NCI-H446 treated with DMSO at 0.1 percent for 48 hours (cell line): ENCODE measurements at places on chromosomes 3 and 15.

DNA sequence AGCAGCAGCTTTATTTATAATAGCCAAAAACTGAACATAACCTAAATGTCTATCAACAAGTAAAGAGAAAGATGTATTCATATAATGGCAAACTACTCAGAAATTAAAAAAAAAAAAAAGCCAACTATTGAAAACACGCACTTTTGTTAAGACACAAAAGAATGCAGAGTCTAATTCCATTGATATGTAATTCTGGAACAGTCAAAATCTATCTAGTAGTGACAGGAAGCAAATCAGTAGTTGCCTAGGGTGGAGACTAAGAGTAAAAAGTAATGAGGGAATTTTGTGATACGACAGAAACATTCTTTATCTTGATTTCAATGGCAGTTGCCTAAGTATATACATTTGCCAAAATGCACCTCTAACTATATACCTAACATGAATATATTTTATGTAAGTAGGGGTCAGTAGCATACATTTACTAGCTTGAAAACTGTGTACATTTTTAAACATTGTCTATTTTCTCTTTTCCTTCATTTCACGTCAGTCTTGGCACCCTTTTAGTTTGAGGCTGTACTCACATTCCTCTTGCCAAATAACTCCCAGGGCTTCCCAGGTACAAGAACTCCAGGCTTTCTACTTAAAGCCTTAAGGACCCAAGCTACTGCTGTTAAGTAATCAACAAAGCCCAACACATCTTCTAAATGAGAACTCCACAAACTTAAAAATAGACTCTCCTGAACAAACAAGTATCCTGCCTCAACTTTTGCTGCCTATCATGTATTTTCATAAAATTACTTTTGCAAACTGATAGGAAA is 54.7 kb downstream of the ADAM10 start:
- DNase-seq = no peak

DNA sequence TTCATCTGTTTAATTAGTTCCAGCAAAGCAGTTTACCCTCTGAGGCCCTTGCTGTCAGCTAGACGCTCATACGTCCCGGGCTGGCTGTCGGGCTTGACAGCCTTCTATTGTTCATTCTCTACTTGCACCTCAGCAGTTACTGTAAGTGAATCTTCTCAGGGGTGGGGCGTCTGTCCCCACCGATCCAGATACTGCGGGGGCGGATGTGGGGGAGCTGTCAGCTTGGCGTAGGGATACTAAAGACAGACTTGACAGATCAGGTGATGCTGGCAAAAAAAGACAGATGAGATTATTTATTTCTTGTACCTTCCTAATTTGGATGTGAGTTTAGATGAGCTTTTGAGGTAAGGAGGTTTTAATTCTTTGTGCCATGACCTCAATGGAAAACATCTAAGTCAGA is 315.3 kb downstream of the NR2F2 start:
- DNase-seq = no peak

- no peak for DNase-seq
Measured at GRCh38 chr3:43879166-43879565, 188.4 kb downstream of the ABHD5 start.

DNA sequence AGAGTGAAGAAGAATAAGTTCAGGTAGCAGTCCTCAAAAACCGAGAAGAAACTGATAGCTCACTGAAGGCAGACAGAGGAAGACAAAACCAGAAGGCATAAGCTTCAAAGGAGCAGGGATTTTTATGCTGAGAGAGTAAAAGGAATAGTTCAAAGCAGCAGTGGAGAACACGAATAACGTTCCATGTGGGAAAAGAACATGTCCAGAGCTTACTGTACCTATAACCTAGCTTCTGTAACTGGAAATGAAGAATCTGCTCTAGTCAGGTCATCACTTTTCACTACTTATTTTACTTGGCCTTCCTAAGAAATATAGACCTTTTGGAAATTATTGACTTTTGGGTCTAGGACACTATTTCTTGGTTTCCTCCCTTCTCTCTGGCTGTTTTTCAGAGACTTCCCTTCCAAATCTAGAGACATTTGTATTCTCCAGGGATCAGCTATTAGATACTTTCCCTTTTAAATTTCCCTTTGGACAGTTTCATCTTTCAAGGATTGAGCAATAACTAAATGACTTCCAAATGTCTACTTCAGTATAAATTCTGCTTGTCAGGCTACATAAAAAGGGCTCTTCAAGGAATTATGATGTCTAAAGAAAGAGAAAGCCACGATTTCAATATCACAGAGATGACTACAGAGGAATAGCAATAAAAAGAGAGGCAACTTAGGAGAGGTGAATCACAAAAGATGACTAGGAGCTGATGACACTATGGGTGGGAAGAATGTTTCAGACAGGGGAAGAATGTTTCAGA is 46.7 kb downstream of the UBE3A start:
- no peak for DNase-seq

- no peak for DNase-seq
Measured at GRCh38 chr3:111767756-111768445, 91.2 kb upstream of the PHLDB2 start.

DNA sequence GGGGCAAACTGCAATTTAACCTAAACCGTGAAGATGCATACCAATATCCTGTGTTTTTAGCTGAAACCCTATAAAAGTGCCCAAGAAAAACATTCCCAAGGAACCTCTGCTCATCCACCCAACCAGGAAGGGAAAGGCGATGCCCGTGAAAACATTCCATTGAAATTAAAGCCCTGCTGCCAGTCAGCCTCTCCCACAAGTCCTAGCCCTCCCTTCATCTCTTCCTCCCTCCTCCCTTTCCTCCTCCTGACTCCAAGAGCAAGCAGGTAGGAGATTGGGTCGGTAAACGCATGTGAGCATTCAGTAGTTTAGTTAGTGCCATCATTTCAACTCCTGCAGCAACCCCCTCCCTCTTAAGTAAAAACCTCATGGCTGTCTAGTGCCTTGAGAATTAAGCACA is 27.7 kb downstream of the HES1 start:
- DNase-seq = no peak

GRCh38 chr3:185149591-185149990 is 3.3 kb downstream of the C3orf70 start:
- DNase-seq = no peak

- no peak for DNase-seq
Measured at GRCh38 chr15:74726774-74727164, 1.4 kb upstream of the CYP1A1 start.

- no peak for DNase-seq
Measured at GRCh38 chr15:41554343-41554742, 4.7 kb upstream of the TYRO3 start.
